Spleen (tissue), 13 donors: ENCODE measurements at places on chromosomes 2 and 18. TPM values are rescaled to one million over a fixed set of nuclear protein-coding genes. Genes with fewer than 3 reads are reported as not detected.

Gene PROM2
- 2.7 TPM for total RNA-seq

Gene CAPN14
- total RNA-seq: 0.87 TPM

Gene ANKRD30B
- not detected for total RNA-seq

Gene DQX1
- not detected for total RNA-seq

Gene HOXD9
- total RNA-seq: 1.4 TPM

Gene GCKR
- 6.7 TPM for total RNA-seq

Gene PRADC1
- 14.4 TPM for total RNA-seq

Gene SKOR2
- total RNA-seq: not detected

Gene SERPINB11
- not detected for total RNA-seq

Gene CRYBA2
- total RNA-seq: not detected

Gene KANSL3
- total RNA-seq: 56.3 TPM

Gene IL18RAP
- total RNA-seq: 35.4 TPM

Gene CPO
- not detected for total RNA-seq

Gene PRKAG3
- not detected for total RNA-seq

Gene SPR
- total RNA-seq: 9.6 TPM

Gene ZFP36L2
- total RNA-seq: 209 TPM

Gene CTAGE1
- total RNA-seq: not detected
